Temporal lobe (tissue), 4 donors: ENCODE measurements at places on chromosomes 1 and 21. TPM values are rescaled to one million over a fixed set of nuclear protein-coding genes. Genes with fewer than 3 reads are reported as not detected.

Gene RHCE
- 0.25 TPM for total RNA-seq

Gene FCRL6
- total RNA-seq: 0.25 TPM

Gene SAMD13
- 1.7 TPM for total RNA-seq

Gene AADACL4
- total RNA-seq: not detected
